ENCODE measurements at places on chromosomes 3 and 15.
A peak's percentile ranks its signal among the peaks of the same experiment; 100 is the strongest.

DNA sequence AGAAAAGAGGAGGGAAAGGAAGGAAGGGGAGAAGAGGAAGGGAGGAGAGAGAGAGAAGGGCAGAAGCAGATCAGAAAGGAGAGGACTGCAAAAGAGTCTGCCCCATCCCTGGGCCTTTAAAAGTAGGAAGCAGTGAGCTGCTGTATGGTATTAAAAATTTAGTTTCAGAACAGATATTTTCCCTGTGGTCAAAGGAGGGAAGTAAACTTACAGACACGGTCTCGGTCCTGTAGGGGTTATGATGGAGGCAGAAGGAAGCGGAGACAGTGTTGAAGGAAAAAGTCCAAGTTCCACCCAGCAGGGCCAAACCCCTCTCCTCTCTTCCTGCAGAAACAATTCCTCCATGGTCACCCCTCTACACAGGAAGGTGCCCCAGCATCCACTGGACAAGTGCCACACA is 122.0 kb upstream of the PROK2 start:
- DNase-seq: no peak

- no peak for DNase-seq
Measured at GRCh38 chr3:14680716-14681115, 5.8 kb downstream of the C3orf20 start.

DNA sequence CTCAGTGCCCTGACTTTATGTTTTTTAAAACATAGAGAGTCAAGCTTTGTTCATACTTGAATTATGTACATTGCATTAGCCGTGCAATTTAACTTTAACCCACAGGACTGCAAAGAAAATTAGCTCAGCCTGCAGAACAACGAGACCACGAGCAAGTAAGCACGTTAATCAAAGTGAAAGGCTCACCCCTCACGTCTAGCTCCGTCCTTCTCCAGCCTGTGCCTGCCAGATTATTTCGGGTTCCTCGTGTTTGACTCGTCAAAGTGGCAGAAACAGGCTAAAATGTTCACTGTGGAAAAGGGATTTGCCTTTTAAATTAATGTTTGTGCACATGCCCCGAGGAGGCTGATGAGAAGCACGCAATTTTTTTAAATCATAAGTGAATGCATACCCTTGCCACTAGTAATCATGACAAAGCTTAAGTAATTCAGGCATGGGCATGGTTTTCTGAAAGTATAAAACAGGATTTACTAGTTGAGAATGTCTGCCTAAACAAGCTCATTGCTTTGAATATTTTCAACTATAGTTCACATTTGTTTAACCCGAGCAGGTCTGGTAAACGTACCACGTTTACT is 15.3 kb downstream of the ZBTB38 start:
- no peak for DNase-seq

DNA sequence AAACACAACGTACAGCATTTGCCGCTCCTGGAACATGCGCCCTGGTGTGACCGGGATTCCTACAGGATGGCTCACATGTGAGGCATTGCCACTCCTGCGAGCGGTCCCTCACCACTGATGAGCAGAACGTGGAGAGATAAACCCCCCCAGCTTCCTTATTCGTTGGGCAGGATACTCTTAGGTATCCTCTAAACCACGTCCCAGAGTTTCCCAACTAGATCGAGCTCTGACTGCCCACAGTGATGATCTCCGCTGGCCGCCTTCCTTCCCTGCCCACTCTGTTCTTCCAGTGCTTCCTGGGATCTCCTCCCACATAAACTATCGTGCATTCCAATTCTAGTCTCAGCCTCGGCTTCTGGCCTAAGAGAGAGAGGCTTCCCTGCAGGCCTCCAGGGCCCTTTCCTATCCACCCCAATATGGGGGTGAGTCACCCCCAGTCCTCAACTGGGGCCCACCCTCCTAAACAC is 91.8 kb downstream of the TOP2B start:
- DNase-seq: no peak

DNA sequence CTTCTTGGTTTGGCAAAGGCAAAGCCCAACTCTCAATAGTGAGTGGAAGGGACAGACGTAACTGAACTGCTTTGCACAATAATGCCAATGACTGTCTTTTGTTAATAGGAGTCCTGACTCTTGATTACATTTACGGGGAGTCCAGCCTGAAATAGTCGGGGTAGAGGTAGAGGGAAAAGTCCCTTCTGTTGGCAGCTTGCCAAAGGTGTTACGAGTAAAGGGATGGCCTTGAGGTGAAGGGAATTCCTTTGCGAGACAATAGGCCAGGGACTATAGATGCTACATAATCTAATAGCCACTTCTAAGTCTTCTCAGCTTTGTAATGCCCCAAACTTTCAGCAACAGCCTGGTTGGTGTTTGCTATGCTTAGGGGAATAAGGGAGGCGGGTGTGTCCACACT is 2.2 kb upstream of the SENP2 start:
- no peak for DNase-seq

GRCh38 chr15:65766422-65767263 is 25.4 kb downstream of the DENND4A start:
- no peak for DNase-seq

GRCh38 chr3:179321668-179322285 is 1.1 kb upstream of the ZNF639 start:
- DNase-seq: peak; percentile 42

GRCh38 chr3:122315619-122316018 is 9.4 kb upstream of the CSTA start:
- no peak for DNase-seq

DNA sequence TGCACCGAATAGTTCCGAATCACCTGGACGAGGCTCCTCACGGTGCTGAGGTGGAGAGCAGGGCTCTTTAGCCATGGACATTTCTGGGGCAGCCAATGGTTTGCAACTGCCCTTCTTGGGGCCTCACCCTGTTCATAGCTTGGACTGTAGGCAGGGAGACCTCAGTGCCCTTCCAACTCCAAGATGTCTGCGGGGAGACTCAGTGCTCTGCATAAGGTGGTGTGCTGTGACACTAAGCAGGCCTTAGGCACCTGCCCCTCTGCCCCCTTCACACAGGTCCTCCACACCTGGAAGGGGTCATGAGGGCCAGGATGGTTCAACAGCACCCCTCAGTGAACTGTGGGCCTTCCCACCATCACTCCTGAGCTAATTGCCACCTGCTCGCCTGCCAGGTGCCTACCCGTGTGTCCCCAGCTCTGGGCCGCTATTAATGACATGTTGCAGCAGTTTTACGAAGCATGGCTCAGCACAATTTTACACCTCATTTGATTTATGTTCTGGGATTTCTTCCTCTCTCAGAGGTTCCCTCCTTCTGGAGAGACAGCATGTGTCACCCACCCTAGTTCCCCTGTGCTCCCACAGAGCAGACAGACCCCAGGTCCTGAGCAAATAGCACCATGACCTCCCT is 101.2 kb upstream of the SMAD3 start:
- DNase-seq: no peak

GRCh38 chr3:181174022-181174421 is 184.5 kb upstream of the DNAJC19 start:
- DNase-seq: no peak

Measured in fibroblast of the conjunctiva (primary cell).